CD4-positive, alpha-beta T cell treated with Interleukin-4 for 4 hours (primary cell): ENCODE measurements at places on chromosomes 4 and X.
A peak's percentile ranks its signal among the peaks of the same experiment; 100 is the strongest.

DNA sequence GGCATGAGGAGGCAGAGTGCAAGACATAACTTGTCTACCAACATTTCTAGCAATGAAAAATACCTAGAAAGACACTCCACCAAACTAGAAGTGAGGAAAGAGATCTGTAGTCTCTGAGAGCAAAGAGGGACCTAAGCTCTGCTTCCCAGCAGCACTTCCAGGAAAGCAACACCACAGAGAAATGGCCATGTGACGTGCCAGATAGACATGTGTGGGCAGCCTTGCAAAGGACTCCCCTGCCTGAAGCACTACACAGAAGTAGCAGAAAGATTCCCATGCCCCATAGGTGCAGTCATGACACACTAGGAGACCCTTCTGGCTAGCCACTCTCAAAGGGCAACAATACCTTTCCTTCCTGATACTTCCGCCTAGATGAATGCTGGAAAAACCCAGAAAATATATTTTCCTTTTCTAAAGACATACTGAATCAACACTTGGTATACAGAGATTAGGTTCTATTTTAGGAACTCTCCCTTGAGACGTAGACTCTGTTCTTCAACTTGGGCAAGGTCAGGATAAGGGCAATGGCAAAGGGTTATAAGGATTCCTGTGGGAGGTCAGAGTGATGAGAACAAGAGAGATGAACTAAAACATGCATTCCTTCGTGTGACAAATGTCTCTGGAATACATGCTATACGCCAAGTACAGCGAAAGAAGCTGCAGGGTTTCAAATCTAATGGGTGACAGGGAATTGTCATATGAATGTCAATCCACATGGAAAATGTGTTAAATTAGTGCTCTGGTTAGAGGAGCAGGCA, 187.5 kb upstream of the ETNPPL start:
- DNase-seq, result no peak

DNA sequence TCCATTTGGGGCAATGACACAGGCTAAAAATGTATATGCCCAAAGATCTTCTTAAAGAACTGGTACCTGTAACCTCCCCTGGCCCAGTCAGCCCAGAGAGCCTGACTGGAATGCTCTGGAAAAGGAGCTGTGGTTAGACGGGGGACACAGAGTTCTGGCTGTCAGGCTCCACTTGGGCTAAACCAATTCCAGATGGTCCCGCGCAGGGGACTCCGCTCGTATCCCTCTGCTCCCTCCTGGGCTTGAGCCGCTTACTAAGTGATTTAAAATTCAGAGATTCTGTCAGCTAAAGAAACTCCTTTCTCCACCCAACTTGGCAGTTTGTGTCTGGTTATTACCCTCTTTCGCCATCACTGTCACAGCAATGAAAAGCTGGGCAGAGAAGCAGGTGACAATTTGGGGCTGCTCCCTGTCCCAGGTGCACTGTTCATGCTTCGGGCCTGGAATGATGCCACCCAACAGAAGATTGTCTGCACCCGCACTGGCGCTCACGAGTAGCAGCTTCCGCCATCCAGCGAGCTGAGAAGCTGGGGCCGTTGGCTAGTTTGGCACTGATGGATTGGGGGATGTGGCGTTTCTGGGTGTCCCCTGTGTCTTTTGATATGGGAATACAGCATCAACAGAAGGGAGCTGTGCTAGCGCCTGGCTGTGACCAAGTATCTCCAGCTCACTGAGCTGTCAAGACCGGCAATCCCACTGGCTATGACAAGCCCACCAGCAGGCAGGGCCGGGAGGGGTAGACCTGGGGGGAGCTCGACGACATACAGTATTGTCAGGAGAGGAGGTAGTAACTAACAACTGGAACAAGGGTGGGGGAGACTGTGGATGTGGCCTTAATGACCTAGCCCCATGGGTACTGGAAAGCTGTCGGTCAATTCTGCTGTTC, 6.7 kb upstream of the IRAK1 start:
- no peak for DNase-seq

DNA sequence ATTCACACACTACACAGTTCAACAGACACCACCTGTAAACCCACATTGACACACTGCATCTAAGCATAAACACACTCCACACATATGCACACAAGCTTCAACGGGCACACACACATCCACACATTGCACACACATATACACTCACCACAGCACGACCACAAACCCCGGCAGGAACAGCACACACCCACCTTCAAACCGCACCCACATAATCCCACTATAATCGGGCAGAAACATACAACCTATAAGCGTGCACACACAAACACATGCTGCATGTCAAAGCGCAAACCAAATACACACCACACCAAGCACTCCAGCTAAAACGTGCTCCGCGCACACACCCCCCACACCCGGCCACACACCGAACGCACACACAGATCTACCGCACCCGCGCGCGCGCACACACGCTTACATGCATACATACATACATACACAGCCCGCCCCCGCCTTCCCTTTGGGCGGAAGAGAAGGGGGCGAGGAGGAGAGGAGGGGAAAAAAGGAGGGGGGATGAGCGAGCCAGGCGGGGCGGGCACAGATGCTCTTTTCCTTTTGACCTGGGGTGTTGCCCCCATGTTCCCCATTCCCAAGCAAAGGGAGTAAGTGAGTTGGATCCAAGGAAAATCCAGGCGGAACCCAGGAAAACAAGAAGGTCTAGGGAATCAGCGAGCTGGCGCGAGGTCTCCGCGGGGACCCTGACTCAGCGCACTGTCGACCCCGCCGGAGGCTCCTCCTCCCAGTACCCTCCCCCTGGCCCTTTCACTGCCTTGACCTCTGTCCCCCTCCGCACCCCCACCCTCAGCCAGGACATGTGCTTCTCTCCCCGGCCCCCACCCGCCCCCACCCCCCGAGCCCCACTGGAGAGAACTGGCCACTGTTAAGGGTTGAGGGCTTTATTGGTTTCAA, 9.9 kb downstream of the ARHGAP36 start:
- DNase-seq, result no peak

DNA sequence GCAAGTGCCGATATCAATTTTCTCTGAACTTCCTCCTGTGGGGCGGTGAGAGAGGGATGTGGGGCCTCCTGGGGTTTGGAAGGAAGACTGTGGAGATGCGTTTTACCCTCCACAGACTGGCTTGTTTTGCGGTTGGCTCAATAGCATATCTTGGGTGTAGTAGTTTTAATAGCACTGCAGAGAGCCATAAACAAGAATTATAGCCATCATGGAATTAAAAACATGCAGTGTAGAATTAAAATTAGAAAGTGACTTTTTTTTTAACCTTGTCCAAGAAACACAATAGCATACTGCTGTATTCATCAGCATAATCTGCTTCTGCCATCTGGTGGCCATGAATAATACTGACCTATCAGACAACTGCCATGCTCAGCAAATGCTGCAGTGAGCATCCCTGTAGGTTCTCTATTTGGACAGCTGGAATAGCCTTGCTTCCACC, 47.3 kb upstream of the SCML1 start:
- peak; percentile 14 for DNase-seq

GRCh38 chr4:137156807-137157206, 375.5 kb downstream of the PCDH18 start:
- DNase-seq, result no peak
